ENCODE measurements at places on chromosomes 7 and 10.

DNA sequence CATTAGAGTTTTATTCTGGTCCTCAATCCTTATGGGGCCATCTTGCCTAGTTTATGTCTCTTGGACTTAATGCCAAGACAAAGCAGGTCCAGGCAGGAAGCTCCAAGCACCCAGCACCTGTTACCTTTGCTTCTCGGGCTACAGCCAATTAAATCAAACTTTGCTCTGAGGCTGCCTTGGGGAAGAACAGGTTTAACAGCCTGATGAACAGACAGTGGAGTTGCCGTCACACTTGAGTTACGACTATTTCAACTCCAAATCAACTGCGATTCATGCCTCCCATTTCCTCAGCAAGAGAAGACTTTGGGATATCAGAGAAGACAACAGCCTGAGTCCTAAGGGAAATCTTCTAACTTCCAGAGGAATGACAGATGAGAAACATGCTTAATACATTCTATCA is 62.2 kb downstream of the XPNPEP1 start:
- no peak for DNase-seq

GRCh38 chr10:119849031-119849789 is 23.4 kb downstream of the MCMBP start:
- DNase-seq = no peak

- DNase-seq = peak; percentile 26
Measured at GRCh38 chr7:35818513-35818912, 17.7 kb downstream of the SEPTIN7 start.

DNA sequence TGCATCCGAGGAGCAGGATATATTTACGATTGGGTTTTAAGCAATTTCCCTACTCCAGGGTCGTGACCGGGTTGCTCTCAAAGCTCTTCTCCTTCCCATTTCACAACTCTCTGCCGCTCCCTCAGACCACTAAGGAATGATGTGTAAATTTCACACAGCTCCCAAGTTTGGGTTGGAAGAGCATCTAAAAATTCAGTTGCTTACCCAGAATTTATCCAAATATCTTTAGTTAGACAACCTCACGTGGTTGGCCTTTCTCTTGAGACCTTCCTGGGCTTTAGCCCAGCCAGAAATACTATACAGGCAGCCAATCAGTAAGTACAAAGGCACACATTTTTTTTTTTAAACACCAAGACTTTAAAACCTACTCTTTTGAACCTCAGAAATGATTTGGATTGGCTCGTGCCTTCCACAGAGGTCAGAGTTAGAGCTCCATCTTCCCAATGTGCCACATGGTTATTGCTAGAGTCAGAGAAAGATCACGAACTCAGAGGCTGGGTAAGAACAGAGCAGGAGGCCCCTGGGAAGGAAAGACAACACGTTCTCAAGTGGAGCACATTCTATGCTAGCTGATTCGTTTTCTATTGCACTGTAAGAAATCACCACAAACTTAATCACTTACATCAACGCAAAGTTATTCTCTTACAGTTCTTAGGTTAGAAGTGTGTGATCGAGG is 335.4 kb upstream of the MGMT start:
- DNase-seq = no peak

- no peak for DNase-seq
Measured at GRCh38 chr10:72075376-72076115, 12.8 kb downstream of the SPOCK2 start.

DNA sequence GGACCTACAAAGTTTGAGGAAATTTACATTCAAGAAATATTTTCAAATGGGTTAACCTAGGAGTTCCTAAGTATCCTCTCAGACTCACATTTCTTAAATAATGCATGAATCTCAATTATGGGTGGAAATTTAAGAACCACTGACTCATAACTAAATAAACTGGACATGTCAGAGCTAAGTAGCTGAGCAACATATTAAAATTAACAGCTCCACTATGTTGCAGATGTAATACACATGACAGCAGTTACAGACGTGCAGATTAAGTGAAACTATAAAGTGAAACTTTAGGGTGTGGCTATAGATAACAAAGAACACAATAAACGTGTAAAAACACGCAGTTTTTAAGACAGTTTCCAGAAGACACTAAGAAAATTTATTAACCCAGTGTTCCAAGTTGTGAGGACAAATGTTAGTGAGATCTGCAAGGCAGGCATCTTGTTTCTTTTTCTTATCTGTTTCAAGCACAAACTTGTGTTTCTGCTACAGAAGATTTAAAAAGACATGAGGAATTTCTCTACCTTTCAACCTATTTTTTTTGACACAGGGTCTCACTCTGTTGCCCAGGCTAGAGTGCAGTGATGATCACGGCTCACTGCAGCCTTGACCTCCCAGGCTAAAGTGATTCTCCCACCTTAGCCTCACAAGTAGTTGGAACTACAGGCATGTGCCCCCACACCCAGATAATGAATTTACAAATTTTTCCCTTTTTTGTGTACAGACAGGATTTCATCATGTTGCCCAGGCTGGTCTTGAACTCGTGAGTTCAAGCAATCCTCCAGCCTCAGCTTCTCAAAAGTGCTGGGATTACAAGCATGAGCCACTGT is 25.3 kb downstream of the DNMBP start:
- DNase-seq = no peak

DNA sequence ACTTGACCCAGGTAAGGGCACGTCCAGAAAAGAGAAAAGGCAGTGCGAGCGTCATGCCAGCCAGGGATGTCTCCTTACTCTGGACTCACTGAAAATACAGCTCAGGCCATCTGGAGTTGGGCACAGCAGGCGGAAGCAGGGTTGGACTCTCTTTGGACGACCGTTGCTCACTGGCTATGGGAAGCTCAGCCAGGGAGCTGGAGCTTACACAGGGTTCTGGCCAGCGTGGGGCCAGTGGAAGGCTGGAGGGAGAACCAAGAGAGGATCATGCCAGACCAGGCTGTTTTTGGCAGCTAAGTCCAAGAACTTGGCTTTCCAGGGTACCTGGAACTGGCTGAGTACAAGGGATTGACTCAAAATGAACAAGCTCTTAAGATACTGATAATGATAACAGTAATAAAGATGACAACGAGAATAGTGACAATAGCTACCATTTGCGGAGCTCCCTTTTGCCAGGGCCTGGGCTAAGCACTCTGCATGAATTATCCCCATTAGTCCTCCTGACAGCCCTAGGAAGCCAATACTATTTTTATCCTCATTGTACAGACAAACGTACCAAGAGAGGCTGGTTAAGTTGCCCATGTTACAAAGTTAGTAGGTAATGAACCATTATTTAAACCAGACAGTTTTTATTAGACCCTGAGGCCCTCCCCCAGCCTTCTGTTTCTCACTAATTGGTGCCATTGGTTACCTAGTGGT is 177.6 kb downstream of the PTPN20 start:
- no peak for DNase-seq

GRCh38 chr7:32179567-32179966 is 109.4 kb upstream of the PDE1C start:
- DNase-seq = no peak

GRCh38 chr7:36896956-36897590 is 172.8 kb upstream of the AOAH start:
- DNase-seq = no peak

GRCh38 chr7:30224511-30225062 is 59.8 kb upstream of the ZNRF2 start:
- peak; percentile 3 for DNase-seq

GRCh38 chr7:2541291-2542010 is 13.9 kb downstream of the BRAT1 start:
- DNase-seq = no peak

GRCh38 chr10:7409045-7409731 is 1.6 kb downstream of the SFMBT2 start:
- DNase-seq = peak; percentile 63

DNA sequence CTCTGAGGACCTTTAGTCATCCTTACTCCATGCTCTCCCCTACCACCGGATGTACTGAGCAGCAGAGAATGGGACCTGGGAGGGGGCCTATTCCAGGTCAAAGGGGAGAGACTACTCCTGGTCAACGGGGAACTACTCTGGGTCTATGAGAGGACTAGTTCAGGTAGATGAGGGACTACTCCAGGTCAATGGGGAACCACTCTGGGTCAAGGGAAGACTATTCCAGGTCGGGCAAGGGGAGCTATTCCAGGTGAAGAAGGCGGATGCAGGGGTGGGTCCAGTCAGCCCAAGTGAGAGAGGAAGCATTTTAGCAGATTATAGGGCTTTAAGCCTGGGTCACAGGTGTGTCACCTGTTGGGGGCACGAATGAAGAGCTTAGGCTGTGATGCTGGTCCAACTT is 35.4 kb downstream of the CCM2 start:
- DNase-seq = no peak

DNA sequence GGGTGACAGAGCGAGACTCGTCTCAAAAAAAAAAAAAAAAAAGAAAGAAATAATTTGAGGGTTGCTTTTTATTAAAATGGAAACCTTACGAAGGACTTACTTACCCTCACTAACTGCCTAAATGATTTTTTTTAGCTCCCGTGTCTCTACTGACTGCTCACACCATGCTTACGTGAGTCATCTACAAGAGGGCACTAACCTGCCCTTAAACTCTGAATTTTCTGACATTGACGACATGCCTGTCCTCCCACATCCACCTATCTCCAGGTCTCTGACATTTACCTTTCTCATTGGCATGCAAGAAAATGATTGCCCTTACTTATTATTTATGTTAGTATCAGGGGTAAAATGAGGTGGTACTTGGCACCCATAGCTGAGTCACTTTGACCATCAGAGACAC is 1286.3 kb upstream of the AUTS2 start:
- DNase-seq = no peak

- DNase-seq = no peak
Measured at GRCh38 chr10:130440971-130441370, 304.8 kb downstream of the GLRX3 start.

- DNase-seq = no peak
Measured at GRCh38 chr10:6996431-6996830, 414.4 kb downstream of the SFMBT2 start.

DNA sequence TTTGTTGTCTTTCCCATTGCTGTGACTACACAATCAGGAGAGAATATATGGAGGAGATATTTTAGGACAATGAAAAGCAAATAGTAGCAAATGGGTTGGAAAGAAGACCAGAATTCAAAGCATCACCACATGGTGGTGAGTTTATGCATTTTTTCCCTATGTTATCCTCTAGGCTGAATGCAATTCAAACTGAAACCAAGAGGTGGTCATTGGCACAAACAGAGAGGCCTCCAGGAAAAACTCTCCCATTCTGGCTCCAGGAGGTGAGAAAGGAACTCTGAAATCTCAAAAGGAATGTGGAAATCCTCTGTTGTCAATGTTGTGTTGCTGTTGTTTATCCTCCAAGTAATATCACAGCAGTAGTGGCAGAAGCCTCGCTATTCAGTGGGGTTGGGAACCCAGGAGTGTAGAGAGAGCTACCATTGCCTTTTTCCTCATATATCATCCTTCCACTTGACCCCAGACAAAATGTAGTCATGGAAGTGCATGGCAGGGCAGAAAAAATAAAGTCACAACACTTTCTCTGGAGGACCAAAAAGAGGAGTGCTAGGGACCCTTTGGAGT is 819.1 kb downstream of the GRID1 start:
- DNase-seq = no peak

DNA sequence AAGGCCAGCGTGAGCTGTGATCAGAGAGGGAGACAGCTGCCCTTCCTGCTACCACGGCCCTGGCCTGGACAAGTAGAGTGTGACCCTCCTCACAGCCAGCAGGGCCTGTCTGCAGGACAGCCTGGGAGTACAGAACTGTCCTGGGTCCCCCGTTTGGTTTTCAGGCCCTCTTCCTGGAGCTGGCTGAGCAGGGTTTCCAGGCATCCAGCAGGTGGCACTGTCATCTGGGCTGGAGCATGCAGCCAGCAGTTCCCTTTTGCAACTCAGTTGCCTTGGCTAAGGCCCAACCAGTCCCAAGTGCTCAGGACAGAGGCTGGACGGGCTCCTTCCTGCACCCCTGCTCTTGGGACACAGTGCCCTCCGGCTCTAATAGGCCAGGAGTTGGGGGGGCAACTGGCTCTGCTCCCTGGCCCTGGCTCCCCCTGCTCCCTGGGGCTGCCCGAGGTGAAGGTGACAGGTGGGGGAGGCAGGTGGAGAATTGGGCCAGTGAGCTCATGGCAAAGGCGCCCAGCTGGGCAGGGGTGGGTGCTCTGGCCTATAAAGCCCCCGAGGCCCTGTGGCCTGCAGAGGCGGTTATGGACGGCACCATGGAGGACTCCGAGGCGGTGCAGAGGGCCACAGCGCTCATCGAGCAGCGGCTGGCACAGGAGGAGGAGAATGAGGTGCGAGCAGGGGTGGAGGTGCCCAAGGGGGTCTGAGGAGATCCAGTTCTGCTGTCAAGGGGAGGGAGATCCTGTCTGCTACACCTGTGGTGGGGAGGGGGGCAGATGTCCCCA is at the start of gene ANKRD2:
ANKRD2 (plus strand) TSS at position 566 of the 776 bp plus-strand sequence; CDS start at position 576, 10 bp downstream.
- peak; percentile 69 for DNase-seq

GRCh38 chr7:54483523-54483922 is 58.7 kb upstream of the VSTM2A start:
- no peak for DNase-seq

DNA sequence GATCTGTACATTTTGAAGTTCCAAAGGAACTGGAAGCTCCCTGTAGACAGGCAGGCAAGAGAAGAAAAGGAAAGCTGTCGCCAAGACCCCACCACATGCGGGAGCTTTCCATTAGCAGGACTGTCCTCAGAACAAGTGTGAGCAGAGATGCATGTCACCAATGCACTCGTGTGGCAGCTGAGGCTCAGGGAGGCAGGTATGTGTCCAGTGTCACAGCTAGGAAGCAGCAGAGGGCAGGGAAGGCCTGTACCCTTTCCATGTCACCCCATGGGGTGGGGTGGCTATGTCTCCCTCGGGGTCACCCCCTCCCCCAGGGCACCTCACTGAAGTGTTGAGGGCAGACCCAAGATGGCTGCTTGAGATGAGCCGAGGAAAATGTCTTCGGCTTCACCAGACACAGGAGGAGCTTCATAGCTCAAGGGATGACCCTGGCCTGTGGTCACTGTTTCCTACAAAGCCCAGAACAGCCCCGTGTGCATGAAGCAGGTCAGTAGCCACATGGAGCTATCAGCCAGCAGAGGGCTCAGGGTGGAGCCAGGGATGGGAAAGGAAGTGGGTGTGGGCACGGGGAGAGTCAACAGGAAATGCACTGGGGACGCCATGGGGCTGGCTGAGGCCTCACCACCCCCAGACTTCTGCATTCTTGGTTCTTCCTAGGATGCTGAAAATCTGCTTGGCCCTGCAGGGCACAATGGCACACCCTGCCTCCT is 96.6 kb downstream of the FAM53B start:
- peak; percentile 81 for DNase-seq

- DNase-seq = no peak
Measured at GRCh38 chr10:98617906-98618520, 171.3 kb upstream of the HPS1 start.

- no peak for DNase-seq
Measured at GRCh38 chr10:34323192-34323591, 491.9 kb downstream of the PARD3 start.

GRCh38 chr7:95435422-95435780 is 573 bp upstream of the PON2 start:
- DNase-seq = no peak

DNA sequence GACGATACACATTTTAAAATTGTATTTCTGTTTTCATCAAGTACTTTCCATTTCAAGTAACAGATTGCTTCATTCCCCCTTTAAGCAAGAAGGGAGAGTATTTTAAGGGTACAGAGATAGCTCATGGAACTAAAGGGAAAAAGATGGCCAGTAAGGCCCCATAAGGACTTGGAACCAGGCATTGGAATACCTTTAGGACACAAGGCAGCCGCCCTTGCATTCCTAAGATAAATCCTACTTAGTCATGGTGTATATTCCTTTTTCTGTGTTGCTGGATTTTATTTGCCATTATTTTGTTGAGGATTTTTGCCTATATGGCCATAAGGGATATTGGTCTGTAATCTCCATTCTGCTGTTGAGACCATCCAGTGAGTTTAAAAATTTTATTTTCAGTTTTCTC is 49.2 kb downstream of the BTRC start:
- no peak for DNase-seq
